ENCODE measurements at places on chromosomes 4 and X. TPM values are rescaled to one million over a fixed set of nuclear protein-coding genes. Genes with fewer than 3 reads are reported as not detected.

Gene GABRB1
- not detected for total RNA-seq

Gene MGAT4D
- not detected for total RNA-seq

Gene HEPH
- not detected for total RNA-seq

Gene IL2
- 0.67 TPM for total RNA-seq

Gene FAM114A1
- 0.09 TPM for total RNA-seq

Gene SPANXA1
- not detected for total RNA-seq

Gene CD40LG
- total RNA-seq = 68.4 TPM

Gene SSX1
- total RNA-seq = not detected

Gene PTPN13
- 7.6 TPM for total RNA-seq

Gene SPINK2
- total RNA-seq = 3.2 TPM

Gene ATP7A
- total RNA-seq = 16.8 TPM

Gene SPATA18
- not detected for total RNA-seq

Gene NOX1
- not detected for total RNA-seq

Gene MGARP
- 0.33 TPM for total RNA-seq

Gene DAPP1
- total RNA-seq = 21.3 TPM

Gene XG
- not detected for total RNA-seq

Gene NAP1L5
- 1.6 TPM for total RNA-seq

Gene DCAF4L1
- 0.42 TPM for total RNA-seq

Gene FAM50A
- 65.2 TPM for total RNA-seq

Gene SLC34A2
- total RNA-seq = not detected

Gene SRPK3
- not detected for total RNA-seq

Gene SLC6A14
- not detected for total RNA-seq

Gene RAB41
- not detected for total RNA-seq

Gene GYG2
- total RNA-seq = not detected

Gene L1CAM
- total RNA-seq = 1.0 TPM

Gene PAGE2B
- 1.0 TPM for total RNA-seq

Gene TCEAL4
- 11.2 TPM for total RNA-seq

All from CD4-positive, alpha-beta memory T cell (primary cell).